ENCODE measurements at places on chromosomes 5 and 9.

DNA sequence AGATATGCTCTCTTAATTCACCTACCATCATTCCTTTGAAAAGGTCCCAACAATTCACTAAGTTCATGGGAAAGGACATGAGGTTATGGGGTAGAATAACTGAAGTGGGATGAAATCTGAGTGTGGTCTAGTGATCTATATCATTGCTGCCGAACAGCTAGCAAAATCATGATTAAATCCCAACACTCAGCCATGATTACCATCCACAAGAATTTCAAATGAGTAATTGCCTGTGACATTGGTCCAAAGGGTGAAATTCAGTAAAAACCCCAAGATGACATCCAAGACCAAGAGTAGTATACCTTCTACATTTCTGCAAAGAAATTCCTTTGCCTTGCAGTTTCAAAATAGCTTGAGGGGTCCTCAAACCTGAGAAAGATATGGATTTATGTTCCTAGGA lies 225.6 kb downstream of the SPOCK1 start:
- no peak for DNase-seq

- no peak for DNase-seq
Observed at GRCh38 chr5:160175438-160176218, 53.7 kb upstream of the FABP6 start.

GRCh38 chr5:142017832-142018427 lies 5.1 kb upstream of the GNPDA1 start:
- no peak for DNase-seq

DNA sequence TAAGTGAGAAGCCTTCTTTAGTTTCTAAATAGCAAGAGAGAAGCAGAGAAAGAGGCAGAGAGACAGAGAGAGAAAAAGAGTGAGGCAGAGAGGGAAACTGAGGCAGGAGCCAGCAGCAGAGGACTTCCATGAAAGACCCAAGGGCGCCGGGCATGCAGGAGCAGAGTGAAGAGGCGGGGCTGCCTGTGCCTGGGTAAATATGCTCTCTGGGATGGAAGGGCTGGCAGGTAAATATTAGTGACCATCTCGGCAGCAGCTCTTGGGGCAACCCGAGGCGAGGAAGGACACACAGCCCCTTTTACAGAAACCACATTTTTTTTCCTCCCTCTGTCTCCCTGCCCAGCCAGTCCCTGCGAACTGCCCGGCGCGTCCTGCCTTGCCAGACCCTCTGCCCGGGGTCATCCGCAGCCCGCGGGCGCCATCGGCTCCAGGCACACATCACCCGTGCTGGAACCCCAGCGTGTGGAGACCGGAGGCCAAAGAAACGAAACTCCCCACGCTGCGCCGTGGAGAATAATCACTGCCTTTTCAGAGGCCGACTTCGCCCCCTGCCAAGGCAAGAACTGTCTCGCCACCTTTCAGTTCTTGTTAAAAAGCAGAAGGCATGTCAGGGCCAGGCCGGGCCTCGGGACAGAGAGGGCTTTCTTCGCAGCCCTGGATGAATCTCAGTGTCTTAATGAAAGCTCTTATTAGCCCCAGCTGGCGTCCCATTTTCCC lies 61.3 kb downstream of the BOD1 start:
- no peak for DNase-seq

DNA sequence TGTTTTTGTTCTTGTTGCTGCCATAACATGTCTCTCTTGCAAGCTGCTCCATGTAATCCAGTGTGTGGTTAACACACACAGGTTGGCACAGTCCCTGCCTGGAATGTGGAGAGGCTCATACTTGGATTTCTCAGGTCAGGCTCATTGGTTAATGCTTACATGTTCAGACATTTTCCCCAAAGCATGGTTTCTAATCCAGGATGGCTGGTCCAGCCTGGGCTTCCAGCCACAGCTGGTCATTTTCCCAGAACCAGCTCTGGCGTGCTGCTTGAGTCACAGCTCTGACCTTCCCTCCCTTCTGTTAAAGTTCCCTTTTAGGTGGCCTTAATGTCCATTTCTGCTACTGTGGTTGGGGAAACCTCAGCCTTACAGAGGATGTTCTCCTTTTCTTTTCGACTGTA lies 294.3 kb downstream of the TAF11L14 start:
- peak; percentile 72 for DNase-seq

All from left forelimb (tissue), 1 donor.